ENCODE measurements at places on chromosomes 2 and 18.

DNA sequence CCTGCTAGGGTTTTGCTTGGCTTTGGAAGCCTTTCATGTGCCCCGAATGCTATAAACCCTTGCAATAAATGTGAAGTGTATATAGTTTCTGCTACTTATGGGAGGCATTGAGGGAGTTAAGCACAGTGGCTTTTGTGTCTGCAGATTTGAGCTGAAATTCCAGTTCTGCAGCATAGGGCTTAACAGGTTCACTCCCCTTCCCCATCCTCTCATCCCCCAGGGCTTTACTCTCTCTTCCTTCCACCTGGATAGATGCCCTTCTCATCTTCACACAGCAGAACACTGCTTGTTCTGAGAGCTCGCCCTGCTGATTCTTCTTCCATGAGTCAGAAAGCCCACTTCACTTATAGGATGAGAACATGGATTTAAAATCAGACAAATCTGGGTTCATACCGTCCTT is 37.2 kb downstream of the SOX11 start:
- no peak for DNase-seq

- no peak for DNase-seq
Observed at GRCh38 chr2:239433777-239434403, 33.1 kb upstream of the HDAC4 start.

DNA sequence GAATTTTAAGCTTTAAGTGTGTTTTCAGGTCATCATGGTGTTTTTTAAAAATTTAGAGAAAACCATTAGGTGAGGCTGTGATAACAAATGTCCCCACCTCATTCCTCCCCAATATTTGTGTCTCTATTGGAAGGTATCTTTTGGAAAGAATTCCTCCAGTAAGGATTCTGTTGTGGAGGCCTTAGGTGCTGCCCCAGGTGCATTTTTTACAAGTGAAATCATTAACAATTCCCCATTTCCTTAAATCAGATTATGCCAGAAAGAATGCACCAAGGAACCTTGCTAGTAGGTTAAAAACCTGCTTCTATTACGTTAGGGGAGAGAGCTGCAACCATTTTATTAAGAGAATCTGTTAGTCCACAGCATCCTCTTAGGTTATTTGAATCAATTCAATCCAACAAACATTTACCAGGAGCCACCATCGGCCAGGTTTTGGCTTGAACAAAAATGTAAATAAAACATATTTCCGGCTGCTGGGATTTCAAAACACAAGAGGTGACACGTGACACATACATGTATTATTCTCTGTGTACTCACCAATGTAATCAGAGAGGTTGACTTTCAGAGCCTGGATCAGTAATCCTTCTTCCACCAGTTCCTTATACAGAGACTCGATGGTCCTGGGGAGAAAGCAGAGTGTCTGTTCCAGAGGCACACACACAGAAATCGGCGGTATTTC is 112.5 kb upstream of the ASB18 start:
- no peak for DNase-seq

DNA sequence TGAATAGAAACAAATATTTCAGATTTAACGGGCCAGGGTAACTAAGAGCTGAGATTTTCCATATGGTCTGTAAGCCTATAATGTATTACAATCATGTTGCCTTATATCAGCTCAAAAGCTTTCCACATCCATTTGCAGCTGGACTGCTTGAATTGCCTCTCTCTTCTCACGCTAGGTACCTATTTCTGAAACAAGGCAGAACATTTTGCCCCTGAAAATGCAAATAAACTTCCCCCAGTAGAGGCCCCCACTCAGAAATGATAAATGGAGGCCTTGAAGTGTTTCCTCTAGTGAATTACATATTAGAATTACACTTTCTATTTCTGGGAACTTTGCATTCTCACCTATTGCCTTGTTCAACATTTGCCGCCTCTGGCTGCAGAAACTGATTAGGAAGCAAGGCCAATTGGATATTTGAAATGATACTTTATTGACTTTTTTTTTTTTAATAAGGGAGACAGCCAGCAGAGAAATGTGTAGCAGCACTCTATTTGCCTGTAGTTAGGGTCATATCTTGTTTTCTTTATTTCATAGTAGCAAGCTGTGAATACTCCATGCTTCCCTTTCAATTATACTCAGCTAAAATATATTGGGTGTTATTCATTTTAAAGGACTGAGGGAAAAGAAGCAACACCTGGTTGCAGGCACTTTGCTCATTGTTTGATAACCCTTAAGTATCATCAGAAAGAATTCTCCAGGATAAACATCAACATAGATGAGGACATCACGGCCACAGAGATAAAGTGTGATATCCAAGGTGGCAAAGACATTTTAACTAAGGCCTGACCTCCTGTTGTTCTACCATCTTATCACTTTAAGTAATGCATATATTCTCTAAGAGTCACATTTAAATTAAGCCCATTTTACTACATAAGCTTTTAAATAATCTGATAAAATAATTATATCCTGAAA is 505.5 kb downstream of the LRRTM4 start:
- DNase-seq, result no peak

GRCh38 chr2:177335917-177336450 is 56.6 kb upstream of the AGPS start:
- no peak for DNase-seq

DNA sequence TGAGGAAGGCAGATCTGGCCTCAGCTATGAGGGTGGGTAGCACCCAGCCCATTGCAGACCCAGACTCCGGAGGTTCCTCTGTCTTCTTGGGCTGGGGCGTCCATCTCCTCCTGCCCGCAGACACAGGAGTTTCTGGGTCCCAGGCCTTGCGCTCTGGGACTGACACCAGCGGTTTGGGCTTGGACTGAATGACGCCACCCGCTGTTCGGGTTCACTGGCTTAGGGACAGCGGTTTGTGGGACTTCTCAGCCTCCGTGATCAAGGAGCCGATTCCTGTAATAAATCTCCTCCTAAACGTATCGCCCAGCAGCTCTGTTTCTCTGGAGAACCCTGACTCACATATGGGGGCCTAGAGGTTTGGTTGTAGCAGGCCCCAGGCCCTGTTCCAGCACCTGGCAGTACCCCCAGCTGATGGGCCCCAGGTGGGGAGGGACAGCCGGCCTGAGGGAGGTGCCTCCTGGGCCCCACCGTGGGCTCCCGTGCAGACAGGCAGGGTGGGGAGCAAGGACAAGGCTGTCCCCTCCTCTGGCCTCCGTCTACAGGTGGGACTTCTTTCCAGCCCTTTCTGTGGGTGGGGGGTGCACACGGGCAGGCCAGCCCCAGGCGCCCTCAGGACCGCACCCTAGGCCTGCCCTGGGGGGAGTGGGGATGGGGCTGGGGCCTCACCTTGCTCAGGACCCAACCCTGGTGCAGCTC is 4.5 kb upstream of the AQP12A start:
- no peak for DNase-seq

DNA sequence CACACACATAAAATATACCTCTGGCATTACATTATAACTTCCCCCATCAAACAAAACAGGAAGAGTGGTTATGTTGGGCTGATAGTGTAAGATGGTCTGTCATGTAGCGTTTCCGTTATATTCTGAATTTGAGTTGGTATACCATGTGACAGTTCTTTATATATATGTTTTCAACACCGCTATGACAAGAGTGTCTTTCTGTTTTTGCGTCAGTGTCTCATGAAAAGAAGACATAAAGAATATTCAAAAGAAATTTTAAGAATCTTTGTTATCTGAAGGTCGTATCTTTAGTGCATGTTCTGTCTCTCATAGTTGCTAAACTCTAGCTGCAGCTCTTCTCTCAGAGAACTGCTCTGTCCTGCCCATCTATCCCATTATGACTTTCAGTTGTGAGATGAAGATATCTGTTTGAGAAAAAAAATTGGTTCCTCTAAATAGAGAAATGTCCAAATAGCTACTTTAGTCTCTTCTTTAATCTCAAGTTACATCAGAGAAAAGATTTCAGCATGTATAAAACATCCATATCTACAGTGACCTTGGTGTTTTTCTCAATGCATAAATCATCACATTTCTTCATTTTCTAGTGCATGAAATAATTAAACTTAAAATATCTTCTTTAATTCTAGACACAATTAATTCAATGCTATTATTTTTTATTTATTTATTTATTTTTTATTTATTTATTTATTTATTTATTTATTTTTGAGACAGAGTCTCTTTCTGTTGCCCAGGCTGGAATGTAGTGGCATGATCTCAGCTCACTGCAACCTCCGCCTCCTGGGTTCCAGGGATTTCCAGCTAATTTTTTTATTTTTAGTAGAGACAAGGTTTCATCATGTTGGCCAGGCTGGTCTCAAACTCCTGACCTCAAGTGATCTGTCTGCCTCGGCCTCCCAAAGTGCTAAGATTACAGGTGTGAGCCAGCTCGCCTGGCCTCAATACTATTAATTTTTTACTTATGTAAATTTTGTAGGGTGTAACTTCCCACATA is 24.3 kb upstream of the PSME4 start:
- no peak for DNase-seq

- DNase-seq, result no peak
Observed at GRCh38 chr2:62570861-62571698, 65.1 kb upstream of the TMEM17 start.

DNA sequence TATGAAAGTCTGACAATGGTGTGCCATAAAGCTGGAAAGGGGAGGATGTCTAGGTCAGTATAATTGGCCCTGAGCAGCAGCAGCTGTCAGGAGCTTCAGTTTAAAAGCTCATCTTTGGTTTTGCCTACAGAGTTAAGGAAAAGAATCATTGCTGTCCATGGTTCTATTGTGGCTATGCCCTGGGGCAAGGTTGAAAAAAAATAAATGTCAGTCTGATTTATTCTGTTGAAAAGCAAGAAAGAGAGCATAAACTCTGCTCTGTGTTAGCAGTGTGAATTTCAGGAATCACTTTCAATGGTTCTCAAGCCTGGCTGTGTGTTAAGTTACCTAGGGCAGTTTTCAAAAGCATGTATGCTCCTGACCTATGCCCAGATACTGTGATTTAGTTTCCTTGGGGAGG is 446.7 kb downstream of the SETBP1 start:
- DNase-seq, result no peak

DNA sequence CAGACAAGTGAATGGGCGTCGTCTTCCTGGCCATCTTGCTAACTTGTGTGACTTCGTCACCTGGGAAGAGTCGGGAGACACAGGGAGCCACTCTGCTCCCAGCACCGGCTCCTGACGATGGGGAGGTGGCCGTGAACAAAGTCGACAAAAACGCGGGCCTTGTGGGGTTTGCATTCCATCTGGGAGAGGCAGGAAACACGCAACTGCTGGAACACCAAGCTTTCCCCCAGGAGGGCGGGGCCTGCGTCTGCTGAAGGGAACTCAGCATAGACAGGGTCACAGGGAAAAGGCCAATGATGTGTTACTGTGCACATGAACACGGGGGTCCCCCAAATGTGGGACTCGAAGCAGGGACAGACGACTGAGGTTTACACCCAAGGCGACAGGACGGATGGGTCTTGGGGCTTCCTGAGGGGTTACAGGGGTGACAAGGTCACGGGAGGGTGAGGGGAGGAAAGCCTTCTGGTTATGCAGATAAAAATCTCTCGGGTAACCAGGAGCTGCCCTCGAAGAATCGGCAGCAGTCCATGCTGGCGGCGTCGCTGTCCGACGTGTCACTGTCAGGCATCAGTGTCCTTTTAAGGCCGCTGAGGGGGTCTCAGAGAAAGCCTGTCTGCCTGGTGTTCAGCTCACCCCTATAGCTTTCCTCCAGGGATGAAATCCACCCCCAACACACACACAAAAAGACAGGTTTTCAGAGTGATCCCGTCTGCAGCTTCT is 28.2 kb upstream of the PRLH start:
- DNase-seq, result no peak

GRCh38 chr2:14881651-14882327 is 249.3 kb downstream of the LRATD1 start:
- no peak for DNase-seq

DNA sequence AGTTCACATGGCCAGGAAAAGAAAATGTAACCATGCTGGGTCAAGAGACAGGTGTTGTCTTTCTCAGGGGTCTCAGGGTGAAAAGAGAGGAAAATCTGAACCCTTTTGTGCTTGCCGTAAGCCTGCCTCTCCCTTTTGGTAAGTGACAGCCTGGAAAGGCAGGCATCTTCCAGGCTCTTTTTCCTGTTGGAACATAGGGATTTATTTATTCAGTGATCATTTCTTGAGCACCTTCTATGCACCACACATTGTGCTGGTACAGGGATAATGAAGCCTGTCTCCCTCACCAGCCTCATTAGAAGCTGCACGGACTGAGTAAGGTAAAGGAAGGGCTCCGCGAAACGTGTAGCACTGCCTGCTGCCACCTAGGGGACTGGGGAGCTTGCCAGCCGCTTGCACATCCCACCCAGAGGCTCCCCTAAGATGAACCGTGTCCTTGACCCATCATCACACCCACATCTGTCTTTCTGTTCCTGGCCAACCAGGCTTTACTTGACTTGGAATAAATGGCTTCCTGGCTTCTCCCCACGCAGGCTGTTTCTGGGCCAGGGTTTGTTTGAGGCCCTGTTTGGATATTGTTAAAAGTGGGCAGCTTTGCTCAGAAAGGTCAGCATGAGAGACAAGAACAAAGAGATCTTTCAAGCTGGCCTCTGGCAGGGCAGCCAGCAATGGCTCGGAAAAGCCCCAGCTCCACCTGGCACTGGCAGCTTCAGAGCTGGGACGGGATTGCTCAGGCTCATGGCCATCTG is 73.3 kb upstream of the MCFD2 start:
- DNase-seq, result no peak

- no peak for DNase-seq
Observed at GRCh38 chr2:24771764-24772586, 21.2 kb downstream of the PTRHD1 start.

- no peak for DNase-seq
Observed at GRCh38 chr2:149561309-149561926, 26.2 kb downstream of the MMADHC start.

DNA sequence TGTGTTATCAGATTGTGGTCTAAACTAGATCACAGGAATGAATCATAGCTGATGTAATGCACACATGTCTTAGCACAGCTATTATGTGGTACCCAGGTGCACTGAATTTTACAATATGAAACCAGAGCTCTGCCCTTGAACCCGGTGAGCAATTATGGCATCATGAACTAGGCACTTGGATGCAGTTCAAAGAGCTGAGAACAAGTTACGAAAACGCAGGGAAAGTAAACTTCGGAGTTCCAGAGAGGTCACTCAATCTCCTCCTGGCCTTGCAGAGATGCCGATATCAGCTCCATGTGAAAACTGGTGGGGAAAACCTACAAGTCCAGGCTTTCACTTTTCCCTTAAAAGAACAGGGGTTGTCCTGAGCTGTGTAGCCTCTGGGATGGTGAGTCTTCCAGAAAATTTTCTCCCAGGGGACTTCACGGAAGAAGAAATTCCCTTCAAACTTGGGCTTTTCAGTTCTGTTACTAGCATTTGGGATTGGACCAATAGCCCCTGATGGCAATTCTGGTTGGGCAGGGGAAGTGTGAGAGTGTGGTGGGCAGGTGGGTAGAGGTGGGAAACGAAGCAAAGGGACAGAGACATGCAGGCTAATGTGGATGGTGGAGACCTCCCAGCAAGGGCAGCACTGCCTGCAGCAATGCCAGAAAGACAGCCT is 71.1 kb upstream of the SH3BP4 start:
- DNase-seq, result no peak

DNA sequence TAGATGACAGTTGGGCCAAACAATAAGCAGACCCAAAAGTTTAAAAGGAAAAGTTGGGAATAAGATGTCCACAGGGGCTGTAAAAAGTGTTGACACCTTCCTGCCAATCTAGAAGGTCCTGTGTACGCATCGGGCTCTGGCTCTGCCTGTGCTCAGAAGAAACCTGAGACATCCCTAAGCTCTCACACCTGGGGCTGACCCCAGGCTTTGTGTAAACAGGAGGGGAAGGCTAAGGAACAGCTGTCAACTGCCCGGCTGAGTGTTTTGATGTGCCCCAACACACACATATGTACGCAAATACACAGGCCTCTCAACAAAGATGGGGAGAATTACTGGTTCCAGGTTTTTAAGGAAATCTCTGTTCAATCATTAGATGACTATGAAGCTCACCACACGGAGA is 59.5 kb downstream of the TMEM131 start:
- DNase-seq, result no peak

Data from stimulated activated CD8-positive, alpha-beta memory T cell treated with anti-CD3 and anti-CD28 coated beads, Interleukin-4, amount 100 ng/mL, for 1 hour (primary cell).